Activated naive CD4-positive, alpha-beta T cell treated with anti-CD3 and anti-CD28 coated beads, Interleukin-2, amount 50 U/mL, for 16 hours (primary cell): ENCODE measurements at places on chromosomes 6 and 20.
A peak's percentile ranks its signal among the peaks of the same experiment; 100 is the strongest.

- peak; percentile 31 for DNase-seq
These were observed 60.6 kb downstream of the TOX2 start for GRCh38 chr20:43975096-43975768.

GRCh38 chr6:113873043-113873667 is 16.0 kb downstream of the MARCKS start:
- DNase-seq: no peak

DNA sequence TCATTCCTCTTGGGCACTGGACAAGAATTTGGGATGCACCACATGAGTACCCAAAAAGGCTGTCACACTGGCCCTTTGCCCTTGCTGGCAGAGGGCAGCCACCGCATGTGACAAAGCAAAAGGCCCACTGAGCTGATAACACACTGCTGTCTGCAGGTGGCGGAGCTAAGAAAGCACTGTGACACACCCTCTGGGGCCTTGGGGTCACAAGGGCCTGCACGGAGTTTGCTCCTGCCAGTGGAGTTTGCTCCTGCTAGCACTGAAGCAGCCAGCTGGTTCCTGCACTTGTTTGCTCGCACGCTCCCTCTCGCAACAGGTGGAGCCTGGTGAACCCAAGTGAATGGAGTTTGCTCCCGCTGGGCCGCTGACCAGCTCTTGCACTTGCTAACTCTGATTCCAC is 132.6 kb downstream of the LCA5 start:
- no peak for DNase-seq

DNA sequence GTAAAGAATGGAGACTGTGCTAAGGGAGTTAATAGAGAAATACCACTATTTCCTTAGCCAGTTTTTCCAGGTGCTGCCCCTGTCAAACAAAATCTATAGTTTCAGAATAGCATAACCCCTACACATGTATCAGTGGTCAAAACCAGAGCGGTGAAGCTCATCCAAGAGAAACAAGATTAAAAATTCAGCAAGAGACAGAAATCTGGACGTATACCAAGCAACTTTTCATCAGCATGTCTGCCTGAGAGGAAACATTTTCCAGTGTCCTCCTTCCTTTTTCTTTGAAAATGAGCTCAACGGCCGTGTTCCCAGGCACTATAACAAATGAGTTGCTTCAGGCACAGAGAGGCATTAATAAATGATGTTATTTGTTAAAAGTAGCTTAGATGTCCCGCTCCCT is 416.5 kb downstream of the BCKDHB start:
- no peak for DNase-seq

DNA sequence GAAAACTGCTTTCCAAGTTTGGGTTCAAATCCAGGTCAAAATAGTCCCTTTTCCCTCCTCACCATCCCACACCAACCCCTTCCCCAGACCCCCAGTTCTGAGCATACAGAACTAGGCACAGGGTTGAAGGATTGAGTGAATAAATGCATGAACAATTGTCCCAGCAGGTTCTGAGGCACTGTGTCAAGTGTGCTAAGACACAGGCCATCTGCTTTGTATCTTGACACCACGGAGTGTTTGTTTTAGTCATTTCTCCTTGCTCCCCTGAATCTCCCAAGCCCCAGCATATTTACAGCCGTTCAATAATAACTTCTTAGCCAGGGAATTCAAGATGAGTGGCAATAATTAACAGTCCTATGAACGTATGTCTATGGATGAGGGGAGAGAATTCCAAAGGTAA is 102.8 kb upstream of the JARID2 start:
- DNase-seq: no peak

DNA sequence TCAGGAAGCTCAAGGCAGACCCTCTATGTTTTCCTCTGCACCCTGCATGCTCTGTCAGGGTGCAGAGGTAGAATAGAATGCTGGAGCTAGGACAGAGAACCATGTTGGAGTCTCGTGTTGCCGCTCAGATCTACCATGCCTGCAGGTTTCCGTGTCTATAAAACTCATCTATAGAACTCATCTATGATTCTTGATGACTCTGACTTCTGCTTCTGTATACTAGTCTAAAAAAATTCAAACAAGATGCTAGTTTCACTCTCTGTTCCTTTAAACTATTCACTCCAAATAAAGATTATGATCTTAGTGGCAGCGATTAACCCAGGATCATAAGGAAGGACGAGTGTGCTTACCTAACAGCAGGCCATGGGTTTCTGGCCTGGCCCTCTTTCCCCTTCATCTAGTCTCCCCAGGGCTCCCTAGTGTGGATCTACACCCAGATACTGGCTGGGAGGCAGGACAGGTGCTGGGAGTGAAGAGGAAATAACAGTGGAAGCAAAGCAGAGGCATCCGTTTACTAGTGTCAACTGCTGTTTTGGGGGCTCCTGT is 162.7 kb upstream of the SUPT3H start:
- no peak for DNase-seq

DNA sequence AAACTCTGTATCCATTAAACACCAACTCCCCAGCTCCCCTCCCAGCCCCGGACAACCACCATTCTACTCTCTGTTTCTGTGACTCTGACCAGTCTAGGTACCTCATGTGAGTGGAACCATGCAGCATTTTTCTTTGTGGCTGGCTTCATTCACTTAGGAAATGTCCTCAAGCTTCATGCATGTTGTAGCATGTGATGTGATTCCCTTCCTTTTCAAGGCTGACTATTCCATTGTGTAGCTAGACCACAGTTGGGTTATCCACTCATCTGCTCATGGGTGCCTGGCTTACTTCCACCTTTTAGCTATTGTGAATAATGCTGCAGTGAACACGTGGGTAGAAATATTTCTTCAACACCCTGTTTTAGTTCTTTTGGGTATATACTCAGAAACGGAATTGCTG is 8.8 kb upstream of the BPHL start:
- no peak for DNase-seq

DNA sequence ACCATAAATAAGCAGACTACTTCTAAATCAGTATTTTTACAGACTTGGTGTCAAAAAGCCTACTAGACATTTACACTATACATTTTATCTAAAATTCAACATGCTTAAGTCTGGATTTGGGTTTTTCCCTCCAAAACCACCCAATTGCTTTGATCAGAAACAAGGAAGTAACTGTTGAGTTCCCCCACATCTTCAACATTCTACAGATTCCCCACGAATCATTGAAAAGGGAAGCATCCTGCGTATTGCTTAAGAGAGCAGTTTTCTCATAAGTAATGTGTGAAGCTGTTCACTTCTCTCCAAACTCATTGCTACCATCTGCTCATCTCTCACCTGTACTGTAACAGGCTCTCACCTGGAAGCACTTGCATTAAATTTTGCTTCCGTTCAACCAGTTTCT is 36.4 kb upstream of the RNF144B start:
- DNase-seq: no peak

DNA sequence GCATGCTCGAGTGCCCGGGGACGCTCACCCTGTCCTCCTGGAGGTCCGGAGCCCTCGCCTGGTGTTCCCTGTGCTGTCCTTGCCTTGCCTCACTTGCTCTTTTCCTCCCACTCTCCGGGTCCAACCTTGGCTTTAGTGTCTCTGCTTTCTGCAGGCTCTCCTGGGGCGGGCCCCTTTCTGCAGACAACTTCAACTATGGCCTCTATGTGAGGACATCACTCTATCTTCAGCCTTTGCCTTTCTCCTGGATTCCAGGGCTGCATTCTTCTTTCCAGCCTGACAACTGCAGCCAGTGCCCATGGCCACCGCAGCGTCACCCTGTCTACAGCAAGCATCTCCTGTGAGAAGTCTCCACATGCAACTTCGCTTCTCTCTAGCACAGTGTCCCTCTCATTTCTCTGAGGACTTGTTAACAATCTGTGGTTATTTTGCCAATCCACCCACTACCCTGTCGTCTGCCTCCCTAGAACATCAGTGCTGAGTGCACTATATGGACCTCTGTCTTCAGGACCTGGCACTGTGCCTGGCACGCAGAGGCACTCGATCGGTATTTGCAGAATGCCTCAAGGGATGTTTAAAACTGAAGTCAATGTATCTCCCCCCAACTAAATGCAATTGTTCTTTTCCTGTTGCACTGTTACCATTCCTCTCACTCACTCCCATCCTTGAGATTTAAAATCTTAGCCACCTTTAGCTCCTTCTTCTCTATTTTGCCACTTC is 35.9 kb downstream of the FOXC1 start:
- DNase-seq: no peak

DNA sequence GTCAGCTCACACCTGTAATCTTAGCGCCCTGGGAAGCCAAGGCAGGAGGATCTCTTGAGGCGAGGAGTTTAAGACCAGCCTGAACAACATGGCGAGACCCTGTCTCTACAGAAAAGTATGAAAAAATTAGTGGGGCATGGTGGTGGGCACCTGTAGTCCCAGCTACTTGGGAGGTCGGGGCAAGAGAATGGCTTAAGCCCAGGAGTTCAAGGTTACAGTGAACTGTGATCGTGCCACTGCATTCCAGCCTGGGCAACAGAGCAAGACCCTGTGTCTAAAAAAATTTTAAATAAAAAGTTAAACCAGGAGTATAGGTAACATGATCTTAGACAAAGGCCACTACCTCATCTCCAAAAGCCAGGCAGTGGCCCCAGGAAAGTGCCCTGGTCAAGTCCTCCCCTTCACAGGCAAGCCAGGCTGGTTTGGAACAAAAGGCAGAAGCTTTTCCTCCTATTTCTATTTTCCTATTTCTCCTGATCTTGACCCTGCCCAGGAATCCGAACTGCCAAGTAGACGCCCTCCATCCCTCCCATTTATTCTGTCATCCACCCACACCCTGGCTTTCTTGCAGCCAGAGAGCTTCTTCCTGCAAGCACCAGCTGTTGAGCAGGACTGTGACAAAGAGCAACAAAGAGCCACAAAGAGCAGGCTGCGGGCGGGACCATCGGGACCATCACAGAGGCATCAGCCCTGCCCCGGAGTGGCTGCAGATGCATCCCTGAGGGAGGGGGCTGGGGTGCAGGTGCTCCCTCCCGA is 149.9 kb upstream of the AFDN start:
- DNase-seq: no peak

GRCh38 chr20:8515810-8516435 is 383.9 kb downstream of the PLCB1 start:
- DNase-seq: no peak

- no peak for DNase-seq
These were observed 151.9 kb upstream of the SLC22A16 start for GRCh38 chr6:110628330-110628729.

GRCh38 chr20:25535762-25536161 is 49.6 kb downstream of the NINL start:
- no peak for DNase-seq

- no peak for DNase-seq
These were observed 133.8 kb downstream of the SNX5 start for GRCh38 chr20:17834804-17835203.

- DNase-seq: no peak
These were observed 211.4 kb upstream of the ZFP64 start for GRCh38 chr20:52402950-52403349.

- DNase-seq: no peak
These were observed 551 bp upstream of the ATP5F1E start for GRCh38 chr20:59032713-59033059.

- no peak for DNase-seq
These were observed 25.0 kb downstream of the BMP7 start for GRCh38 chr20:57241363-57241991.
